ENCODE measurements at places on chromosomes 13 and 19.
A peak's percentile ranks its signal among the peaks of the same experiment; 100 is the strongest.

DNA sequence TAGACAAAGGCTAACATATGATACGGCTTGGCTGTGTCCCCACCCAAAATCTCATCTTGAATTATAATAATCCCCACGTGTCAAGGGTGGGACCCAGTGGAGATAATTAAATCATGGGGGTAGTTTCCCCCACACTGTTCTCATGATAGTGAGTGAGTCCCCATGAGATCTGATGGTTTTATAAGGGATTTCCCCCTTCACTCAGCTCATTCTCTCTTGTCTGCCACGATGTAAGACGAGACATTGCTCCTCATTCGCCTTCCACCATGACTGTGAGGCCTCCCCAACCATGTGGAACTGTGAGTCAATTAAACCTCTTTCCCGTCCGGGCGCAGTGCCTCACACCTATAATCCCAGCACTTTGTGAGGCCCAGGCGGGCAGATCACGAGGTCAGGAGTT lies 143.5 kb downstream of the RXFP2 start:
- no peak for DNase-seq

- DNase-seq, result no peak
These were observed 14.7 kb upstream of the ZNF14 start for GRCh38 chr19:19747357-19748220.

- no peak for DNase-seq
These were observed 316.9 kb downstream of the FGF9 start for GRCh38 chr13:21987793-21988192.

- no peak for DNase-seq
These were observed 233.7 kb upstream of the SOX21 start for GRCh38 chr13:94946039-94946438.

- DNase-seq, result no peak
These were observed 120.0 kb downstream of the ITGBL1 start for GRCh38 chr13:101572456-101572855.

- no peak for DNase-seq
These were observed 149.5 kb downstream of the DCT start for GRCh38 chr13:94329754-94330551.

DNA sequence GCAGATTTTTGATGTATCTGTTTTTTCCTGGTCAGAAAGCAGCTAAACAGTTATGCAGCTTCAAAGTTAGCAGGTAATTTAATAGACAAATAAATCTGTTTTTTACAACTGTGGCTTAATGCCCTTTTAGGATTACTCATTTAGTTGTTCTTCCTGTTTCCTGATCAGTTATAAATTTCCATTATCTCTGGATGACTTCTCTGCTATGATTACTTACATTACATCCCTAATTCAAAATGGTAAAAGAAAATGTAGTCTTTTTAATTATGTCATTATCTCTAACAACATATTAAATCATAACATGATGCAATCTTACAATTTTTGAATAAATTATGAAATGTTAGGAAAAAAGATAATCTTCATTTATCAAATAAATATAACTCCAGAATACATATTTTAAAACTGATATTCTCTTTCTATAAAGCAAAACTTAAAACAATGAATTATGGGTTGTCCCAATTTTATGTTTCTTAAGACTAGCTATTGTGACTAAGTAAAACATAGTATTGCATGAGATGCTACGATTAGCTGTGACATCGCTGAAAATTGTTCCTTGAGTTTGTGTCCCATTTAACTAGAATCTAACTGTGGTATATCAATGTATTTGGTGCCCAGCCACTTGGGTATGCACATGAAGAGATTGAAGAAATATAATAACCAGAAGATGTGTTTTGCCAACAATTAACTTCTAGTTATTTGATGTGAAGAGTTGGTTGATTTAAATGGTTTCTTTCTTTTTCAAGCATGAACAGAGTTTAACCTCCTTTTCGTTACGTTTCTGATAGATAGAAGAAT lies 605.3 kb upstream of the SPRY2 start:
- DNase-seq, result no peak

- DNase-seq, result no peak
These were observed 67.6 kb downstream of the TNFRSF19 start for GRCh38 chr13:23637829-23638228.

GRCh38 chr19:10093295-10094186 lies 7.4 kb downstream of the SHFL start:
- no peak for DNase-seq

- DNase-seq, result no peak
These were observed 17.0 kb downstream of the CATSPERG start for GRCh38 chr19:38352611-38353010.

DNA sequence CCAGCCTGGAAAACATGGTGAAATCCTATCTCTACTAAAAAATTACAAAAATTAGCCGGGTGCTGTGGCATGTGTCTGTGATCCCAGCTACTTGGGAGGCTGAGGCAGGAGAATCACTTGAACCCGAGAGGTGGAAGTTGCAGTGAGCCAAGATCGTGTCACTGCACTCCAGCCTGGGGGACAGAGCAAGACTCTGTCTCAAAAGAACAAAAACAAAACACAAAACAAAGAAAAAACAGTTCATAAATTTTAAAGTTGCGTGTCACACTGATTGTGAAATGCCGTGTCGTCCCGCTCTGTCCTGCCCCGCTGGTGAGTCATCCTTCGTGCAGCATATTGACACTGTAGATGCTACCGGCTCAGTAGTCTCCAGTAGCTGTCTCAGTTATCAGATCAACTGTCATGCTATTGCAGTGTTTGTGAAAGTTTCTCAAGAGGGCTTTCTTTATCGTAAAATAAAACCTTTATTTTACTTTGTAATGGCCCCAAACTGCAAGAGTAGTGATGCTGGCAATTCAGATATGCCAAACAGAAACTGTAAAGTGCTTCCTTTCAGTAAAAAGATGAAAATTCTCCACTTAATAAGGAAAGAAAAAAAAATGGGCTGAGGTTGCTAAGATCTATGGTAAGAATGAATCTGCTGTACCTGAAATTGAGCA lies 36.4 kb upstream of the IGFL1 start:
- no peak for DNase-seq

DNA sequence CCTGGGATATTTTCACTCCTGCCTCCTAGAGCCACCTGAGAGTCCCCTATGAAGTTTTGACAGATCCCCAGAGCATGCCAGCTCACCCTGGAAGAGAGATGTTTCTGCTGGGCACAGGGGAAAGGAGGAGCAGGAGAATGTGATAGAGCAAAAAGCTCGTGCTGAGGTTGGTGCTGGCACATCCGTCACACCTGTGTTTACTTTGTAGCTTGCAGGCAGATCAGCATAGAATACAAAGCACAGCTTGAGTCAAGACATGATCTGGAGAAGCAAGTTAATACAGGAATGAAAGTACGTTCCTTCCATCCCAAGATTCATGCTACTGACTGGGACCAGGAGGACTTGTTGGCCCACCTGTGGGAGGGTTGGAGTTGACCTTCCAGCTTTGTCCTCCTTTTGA lies 46.1 kb downstream of the HSPH1 start:
- no peak for DNase-seq

GRCh38 chr19:38734176-38734425 lies 10.2 kb downstream of the CAPN12 start:
- DNase-seq, result no peak

DNA sequence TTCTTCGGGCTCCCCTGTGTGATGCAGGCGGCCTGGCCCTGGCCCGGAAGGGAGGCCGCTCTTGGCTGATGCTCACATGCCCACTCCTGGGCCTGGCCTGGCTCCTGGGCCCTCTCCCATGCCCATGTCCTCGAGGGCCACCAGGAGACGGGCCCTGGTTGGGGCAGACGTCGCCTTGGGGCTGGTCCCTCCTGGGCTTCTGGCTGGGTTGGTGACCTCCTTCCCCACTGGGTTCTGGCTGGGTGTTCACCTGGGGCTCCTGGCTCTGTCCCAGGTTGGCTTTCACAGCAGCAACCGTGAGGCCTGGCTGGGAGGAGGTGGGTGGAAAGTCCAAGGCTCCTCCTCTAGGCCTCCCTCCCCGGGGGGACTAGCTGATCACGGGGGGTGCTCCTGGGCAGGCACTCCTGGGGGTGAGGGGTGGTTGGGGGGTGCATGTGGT lies 15.5 kb upstream of the SLC7A10 start:
- DNase-seq, result no peak

- no peak for DNase-seq
These were observed 290.7 kb downstream of the ATP8A2 start for GRCh38 chr13:25662516-25662915.

GRCh38 chr13:80591976-80592740 lies 251.2 kb upstream of the SPRY2 start:
- no peak for DNase-seq

GRCh38 chr13:44159633-44160279 lies 213.9 kb upstream of the SERP2 start:
- DNase-seq, result no peak

DNA sequence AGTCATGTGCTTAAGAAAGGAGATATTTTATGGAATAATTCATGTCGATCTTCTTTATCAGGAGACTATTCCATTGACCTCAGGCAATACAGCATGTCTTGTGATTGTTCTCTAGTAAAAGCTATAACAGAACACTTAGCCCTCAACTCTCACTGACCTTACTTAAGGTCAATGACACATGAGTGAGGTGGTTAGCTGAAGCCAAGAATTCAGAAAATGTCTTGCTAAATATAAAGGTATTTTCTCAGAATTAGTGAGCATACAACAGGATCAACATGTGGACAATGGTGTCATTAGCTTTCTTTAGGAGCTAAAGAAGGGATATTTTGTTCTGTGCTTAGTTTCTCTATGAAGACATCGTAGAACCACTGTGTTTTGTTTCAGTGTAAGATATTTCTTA lies 1730.4 kb upstream of the SLC10A2 start:
- no peak for DNase-seq

GRCh38 chr13:48251611-48252081 lies 18.6 kb downstream of the ITM2B start:
- DNase-seq, result no peak

DNA sequence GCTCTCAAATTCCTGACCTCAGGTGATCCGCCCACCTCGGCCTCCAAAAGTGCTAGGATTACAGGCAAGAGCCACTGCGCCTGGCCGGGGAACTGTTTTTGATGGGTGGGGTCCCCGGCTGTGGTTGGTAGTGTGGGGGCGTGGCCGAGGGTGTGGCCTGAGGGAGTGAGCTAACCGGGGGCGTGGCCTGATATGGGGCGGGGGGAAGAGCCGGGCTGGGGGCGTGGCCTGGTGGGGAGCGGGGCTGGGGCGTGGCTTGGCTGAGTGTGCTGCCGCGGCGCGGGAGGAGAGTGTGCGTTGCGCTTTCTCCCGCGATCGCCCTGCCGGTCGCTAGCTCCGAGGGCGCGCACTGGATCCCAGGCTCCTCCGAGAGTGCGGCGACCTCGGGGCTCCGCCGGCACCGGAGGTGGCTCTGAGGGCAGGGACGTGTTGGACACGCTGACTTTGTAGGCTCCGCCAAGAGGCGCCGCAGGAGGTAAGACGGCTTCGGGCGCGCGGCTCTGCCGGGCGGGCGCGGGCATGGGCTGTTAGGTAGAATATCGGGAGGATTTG lies at the start of gene SPATA13:
TSS of gene SPATA13 (plus strand) at position 263 of the 552 bp plus-strand sequence. CDS start 62,210 bp downstream, outside the sequence.
- DNase-seq, result peak; percentile 70

- no peak for DNase-seq
These were observed 6.7 kb downstream of the RGCC start for GRCh38 chr13:41463838-41464602.

DNA sequence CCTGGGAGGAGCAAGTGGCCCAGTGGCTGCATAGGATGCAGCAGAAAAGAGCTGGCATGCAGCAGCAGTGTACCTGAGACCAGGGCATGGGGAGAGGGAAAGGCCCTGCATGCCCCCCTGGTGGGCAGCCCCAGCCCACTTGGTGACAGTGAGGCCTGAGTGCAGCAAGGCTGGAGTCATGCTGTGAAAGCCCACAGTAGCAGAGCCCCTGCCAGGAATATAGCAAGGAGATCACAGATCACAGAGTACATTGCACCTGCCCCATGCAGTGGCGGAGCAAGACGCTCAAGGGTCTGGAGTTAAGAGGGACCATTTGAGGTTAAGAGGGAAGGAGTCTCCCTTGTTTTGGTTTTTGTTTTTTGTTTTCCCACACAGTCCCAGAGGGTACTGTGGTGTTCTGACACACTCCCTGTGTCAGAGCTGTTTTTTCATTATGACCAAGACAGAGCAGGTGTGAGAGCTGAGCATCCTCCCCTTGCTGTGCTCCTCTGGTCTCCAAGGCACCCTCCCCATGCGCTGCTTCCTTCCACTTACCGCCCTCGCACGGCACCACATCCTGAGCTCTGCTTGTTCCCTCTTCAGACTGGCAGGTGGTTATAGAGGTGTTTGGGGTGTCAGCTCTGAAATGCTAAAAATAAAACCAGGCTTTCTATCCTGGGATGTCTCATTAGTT lies 85.0 kb upstream of the UBL3 start:
- no peak for DNase-seq

DNA sequence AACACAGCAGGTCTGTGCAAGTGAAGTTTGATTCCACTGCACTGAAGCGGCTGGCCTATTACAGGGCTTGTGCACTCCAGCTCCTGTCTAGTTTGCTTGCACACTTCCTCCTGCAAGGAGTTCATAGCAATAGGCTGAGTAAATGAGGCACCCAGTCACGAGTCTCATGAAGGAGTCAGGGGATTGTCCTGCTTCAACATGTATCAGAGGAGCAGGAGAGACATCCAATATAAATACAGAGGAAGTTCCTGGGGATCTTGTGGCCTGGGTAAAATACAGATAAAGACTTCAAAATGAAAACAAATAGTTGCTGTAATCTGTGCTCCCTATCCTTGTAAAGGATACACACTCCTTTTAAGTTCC lies 259.9 kb downstream of the SLITRK1 start:
- no peak for DNase-seq

- DNase-seq, result no peak
These were observed at the start of gene CKM for GRCh38 chr19:45322744-45323281. TSS of gene CKM (minus strand) at chr19:45322875. CDS start at chr19:45319713, 3,162 bp downstream.

DNA sequence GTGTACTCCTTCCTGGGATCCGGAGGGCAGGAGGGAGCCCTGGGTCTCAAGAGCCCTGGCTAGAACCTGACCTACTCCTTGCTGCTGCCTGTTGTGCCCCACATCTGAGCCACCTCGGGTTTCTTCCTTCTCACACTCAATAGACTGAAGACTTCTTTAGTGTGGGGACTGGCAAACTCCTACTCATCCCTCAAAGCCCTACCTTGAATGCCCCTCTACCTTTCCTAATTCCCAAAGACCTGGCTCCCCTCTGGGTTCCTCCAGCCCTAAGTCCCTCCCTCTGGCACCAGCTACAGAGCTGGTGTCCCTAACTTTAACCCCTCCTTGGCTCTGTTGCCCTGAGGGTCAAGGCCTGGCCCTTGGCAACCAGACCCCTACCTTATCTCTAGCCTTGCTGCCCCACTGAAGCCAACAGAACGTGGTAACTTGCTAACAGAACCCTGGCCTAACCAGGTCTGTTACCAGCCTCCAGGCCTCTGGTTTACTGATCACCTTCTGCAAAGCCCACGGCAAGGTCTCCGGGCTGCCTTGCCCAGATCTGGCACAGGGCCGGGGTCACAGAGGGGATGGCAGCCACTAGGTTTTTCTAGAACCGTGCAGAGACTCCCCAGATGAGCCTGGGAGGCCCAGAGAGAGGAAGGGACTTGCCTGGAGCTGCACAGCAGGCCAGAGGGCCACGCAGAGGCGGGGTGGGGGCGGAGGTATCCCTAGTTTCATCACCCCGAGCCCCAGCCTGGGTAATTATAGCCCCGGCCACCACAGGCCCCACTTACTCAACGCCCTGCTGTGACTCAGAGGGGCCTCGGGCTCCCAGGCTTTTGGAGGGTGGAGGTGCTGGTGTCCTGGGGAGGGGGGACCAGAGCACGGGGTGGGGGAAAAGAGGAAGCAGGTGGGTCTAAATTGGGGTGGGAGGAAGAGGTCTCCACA lies 15.3 kb downstream of the ZBTB7A start:
- DNase-seq, result no peak

Data from esophagus squamous epithelium (tissue), 5 donors.